Activated CD4-positive, alpha-beta memory T cell treated with anti-CD3 and anti-CD28 coated beads for 36 hours (primary cell): ENCODE measurements at places on chromosomes 13 and 19. TPM values are rescaled to one million over a fixed set of nuclear protein-coding genes. Genes with fewer than 3 reads are reported as not detected.

The CGB2 gene
- not detected for total RNA-seq

GRCh38 chr19:13796301-13797057 is 1.2 kb downstream of the ZSWIM4 start:
- peak overlapping the region; percentile 74 for H3K4me3 ChIP-seq
- no peaks in the 10 kb centered on the region for H3K36me3 ChIP-seq
- DNase-seq, result peak; percentile 32
- H3K27me3 ChIP-seq, result no peaks in the 10 kb centered on the region
- peak overlapping the region; percentile 45 for H3K27ac ChIP-seq
- peaks cover 18% of the 10 kb centered on the region for H3K4me1 ChIP-seq

GRCh38 chr13:79481685-79482052 is 714 bp downstream of the NDFIP2 start:
- peaks cover 61% of the 10 kb centered on the region for H3K4me1 ChIP-seq
- peak; percentile 91 for DNase-seq
- peak overlapping the region; percentile 98 for H3K27ac ChIP-seq
- peaks cover 22% of the 10 kb centered on the region for H3K36me3 ChIP-seq
- no peaks in the 10 kb centered on the region for H3K27me3 ChIP-seq
- peak overlapping the region; percentile 90 for H3K4me3 ChIP-seq

GRCh38 chr19:36891768-36892357 is 24.2 kb downstream of the ZNF829 start:
- no peaks in the 10 kb centered on the region for H3K4me1 ChIP-seq
- no peak overlapping the region for H3K4me3 ChIP-seq
- no peak for DNase-seq
- no peak overlapping the region for H3K27ac ChIP-seq
- H3K36me3 ChIP-seq, result peaks cover 81% of the 10 kb centered on the region

The C3 gene
- 1.2 TPM for total RNA-seq

- no peaks in the 10 kb centered on the region for H3K4me1 ChIP-seq
- H3K27ac ChIP-seq, result no peak overlapping the region
- H3K27me3 ChIP-seq, result no peaks in the 10 kb centered on the region
- DNase-seq, result peak; percentile 15
- no peak overlapping the region for H3K4me3 ChIP-seq
Observed at GRCh38 chr13:32829676-32830335, 186.4 kb upstream of the KL start.

- H3K4me1 ChIP-seq, result peaks cover 8% of the 10 kb centered on the region
- DNase-seq, result no peak
- H3K27me3 ChIP-seq, result no peaks in the 10 kb centered on the region
- no peak overlapping the region for H3K4me3 ChIP-seq
- H3K36me3 ChIP-seq, result peaks cover 16% of the 10 kb centered on the region
- H3K27ac ChIP-seq, result no peak overlapping the region
Observed at GRCh38 chr19:52640916-52641315, 2.8 kb upstream of the ZNF83 start.
